Heart right ventricle (tissue), 16 donors: ENCODE measurements at places on chromosomes 4 and X. TPM values are rescaled to one million over a fixed set of nuclear protein-coding genes. Genes with fewer than 3 reads are reported as not detected.
A peak's percentile ranks its signal among the peaks of the same experiment; 100 is the strongest.

DNA sequence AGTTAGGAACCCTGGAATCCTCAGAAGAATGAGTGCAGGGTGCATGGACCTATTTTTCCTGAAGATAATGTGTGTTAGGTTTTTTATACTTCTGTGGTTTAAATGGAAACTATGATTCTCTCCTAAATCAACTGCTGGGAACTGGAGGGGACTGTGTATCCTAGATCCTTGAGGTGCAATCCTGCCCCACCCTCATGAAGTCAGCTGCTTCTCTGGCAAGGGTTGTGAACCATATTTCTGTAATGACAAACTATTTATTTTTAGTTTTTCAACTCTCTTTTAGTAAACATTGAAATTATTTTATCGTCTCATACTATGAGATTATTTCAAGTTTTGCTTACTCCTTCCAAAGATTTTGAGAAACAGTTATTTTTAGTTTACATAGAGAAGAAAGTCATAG, 25.8 kb upstream of the VEGFC start:
- no peak for DNase-seq

Gene FTSJ1
- total RNA-seq: 12.4 TPM

- DNase-seq: no peak
Observed at GRCh38 chrX:23811656-23812055, 28.7 kb downstream of the SAT1 start.

DNA sequence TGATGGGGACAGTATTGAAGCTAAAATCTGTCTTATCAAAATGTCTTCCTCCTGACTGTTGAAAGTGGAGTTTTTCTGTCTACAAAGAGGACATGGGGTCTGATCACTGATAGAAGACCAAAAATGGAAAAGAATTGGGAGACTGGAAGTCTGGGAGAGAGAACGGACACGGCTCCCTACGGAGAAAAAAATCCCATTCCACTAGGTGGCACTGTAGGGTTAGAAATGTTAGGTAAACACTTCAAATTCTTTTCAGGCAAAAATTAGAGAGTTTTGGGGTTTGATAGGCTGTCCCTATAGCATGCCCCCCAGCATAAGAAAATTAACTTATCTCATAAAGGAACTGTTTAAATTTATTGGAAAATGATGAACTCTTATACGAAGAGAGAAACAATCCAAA, 200.5 kb downstream of the FAM133A start:
- DNase-seq: no peak

DNA sequence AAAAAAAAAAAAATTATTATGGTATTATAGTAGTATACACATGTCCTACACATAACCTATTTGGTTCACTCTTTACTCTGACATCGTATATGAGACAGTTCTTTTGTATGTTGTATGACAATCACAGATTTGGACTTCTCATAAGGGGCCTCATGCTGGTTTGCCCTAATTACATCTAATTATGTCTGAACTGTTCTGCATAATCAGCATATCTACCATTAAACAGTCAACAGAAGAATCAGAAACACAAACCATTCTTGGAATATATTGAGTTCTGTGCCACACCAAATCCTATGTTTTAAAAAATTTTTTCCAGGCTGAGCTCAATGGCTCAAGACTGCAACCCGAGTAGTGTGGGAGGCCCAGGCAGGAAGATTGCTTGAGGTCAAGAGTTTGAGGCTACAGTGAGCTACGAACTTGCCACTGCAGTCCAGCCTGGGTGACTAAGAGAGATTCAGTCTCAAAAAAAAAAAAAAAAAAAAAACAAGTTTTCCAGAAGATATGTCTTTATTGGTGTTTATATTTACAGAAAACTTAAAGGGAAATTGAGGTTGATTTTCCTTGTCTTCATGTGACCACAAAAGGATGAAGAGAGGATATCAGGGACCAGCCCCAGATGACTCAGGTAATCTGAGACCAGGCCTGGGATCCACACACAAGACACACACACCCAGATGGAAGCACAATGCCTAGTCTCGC, 22.2 kb downstream of the TRIM61 start:
- no peak for DNase-seq

DNA sequence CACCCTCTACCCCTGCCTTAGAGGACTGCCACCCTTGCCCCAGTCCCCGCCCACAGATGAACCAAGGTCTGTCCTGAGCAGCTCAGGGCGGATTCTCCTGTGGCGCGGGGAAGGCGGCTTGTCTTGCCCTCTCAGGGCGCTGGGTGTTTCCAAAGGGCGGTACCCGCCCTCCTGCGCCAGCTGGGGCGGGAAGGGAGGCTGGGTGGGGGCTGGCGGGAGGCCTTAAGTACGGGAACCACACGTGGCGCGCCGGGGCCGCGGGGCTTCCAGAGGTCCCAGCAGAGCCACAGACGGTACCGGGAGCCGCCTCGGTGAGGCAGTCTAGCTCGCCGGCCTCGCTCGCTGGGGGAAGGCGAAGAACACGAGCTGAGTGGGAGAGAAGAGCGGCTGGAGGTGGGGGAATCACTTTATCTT, 361.1 kb downstream of the MID1IP1 start:
- DNase-seq: peak; percentile 26

Gene AMER1
- total RNA-seq: 4.6 TPM

DNA sequence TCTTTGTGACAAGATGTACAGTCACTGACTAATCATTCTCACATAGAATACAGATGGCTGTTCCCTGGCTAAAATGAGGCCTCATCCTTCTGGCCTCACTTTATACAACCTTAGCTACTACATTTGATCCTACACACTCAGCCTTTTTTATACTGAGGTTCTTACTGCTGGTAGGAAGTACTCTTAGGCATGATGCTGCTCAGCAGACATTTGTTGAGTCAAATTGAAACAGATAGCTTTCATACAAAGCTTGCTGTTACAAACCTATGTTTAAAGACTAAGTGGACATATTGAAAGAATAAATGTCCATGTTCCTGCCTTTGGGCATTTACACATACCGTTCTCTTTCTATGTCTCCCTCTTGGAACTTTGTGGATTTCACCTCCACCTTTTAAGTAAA, 154.9 kb downstream of the NPFFR2 start:
- DNase-seq: no peak

Gene ING2
- 8.2 TPM for total RNA-seq

- no peak for DNase-seq
Observed at GRCh38 chr4:189124149-189124758, 816.4 kb upstream of the FRG1 start.

DNA sequence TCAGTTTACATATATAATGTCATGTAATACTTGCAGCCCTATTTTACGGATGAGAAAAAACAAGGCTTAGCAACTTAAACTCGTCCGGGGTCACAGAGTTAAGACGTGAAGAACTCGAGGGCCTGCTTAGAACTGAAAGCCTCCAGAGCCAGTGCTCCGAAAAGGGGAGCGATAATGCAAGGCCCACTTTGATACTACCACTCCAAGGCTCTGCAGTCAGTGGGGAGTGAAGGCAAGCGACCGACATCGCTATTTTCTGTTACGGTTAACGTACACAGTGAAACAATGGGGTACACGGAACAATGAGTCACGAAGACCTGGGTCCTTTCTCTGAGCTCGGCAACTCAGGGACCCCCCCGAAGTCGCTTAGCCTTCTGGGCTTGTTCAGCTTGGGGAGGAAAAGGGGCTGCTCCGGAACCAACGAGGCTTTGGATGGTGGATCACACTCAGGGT, 965 bp downstream of the PPA2 start:
- DNase-seq: no peak

Gene SMIM10
- total RNA-seq: 6.3 TPM

DNA sequence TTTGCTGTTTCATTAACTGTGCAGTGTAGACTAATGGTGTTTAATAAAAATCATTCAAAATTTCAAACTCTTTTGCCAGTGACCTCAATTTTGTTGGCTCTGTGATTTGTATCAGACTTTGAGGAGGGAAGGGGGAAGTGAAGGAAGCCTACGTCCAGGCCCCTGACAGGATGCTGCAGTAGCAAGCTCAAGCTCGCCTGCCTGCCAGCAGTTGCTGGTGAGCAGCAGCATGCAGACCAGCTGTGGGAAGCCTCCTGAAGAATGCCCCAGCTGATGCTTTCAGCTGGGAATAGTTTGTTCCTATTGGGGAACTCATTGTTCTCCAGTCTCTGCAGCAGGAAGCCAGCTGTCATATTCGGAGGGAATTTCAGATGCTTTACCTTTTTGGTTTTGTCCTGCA, 495.2 kb downstream of the AFF2 start:
- DNase-seq: no peak

- no peak for DNase-seq
Observed at GRCh38 chr4:145871209-145871608, 67.4 kb downstream of the ZNF827 start.

- no peak for DNase-seq
Observed at GRCh38 chrX:21225643-21226042, 148.6 kb upstream of the CNKSR2 start.

Gene ADH4
- total RNA-seq: not detected

GRCh38 chr4:41590591-41590990, 52.6 kb downstream of the LIMCH1 start:
- DNase-seq: peak; percentile 67

DNA sequence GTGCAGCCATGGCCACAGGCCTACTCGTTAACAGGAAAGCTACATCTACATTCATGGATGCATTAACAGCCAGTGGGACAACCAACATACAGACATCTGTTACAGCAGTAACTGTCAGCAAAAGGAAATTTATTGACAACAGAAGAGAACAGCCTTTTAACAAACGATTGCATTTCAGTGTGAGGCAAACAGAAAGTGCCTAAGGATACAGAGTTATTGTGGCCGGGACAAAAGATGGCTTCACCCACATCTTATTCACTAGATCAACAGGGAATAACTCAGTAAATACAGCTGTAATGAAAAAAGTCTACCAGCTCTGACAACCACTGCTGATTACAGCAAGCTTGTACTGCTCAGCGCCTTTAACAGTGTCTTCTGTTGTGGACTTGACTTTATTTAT, 61.5 kb upstream of the TBL1X start:
- no peak for DNase-seq

Gene GABRG1
- total RNA-seq: not detected

DNA sequence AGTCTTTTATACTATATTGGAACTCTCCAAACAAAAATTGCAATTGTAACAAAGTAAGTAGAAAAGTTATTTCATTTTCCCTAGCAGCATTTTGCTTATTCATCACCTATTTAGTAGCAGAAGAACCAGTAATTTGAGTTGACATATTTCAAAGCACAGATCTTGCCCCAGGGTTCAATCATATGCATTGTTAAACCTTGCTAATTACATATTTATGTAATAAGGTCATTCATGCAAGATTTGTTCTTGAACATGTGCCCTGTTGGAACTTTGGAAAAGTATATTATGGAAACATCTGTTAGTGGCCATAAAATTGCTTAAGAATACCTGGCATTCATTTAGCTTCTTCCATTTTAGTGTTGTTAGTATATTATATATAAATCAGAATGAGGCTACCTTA, 191.7 kb downstream of the TLL1 start:
- DNase-seq: no peak

- no peak for DNase-seq
Observed at GRCh38 chr4:100278567-100278966, 88.3 kb upstream of the DDIT4L start.

GRCh38 chrX:3191796-3192195, 150.5 kb downstream of the ARSF start:
- DNase-seq: no peak

Gene ASB9
- 0.66 TPM for total RNA-seq

Gene SPANXD
- not detected for total RNA-seq

GRCh38 chr4:151850791-151851213, 90.0 kb upstream of the GATB start:
- no peak for DNase-seq

Gene FAM114A1
- total RNA-seq: 13.1 TPM

- no peak for DNase-seq
Observed at GRCh38 chr4:178081896-178082295, 639.7 kb upstream of the AGA start.

Gene PPP2R2C
- 3.2 TPM for total RNA-seq
